ENCODE measurements at places on chromosomes 4 and X. TPM values are rescaled to one million over a fixed set of nuclear protein-coding genes. Genes with fewer than 3 reads are reported as not detected.
A peak's percentile ranks its signal among the peaks of the same experiment; 100 is the strongest.

TCEAL6 gene
- total RNA-seq: not detected

CXCL1 gene
- total RNA-seq: not detected

GATB gene
- 24.5 TPM for total RNA-seq

EREG gene
- not detected for total RNA-seq

ADGRG4 gene
- not detected for total RNA-seq

MAGEA9 gene
- not detected for total RNA-seq

- peaks cover 4% of the 10 kb centered on the region for H3K27me3 ChIP-seq
- DNase-seq: no peak
- H3K27ac ChIP-seq: no peak overlapping the region
- H3K36me3 ChIP-seq: no peaks in the 10 kb centered on the region
- H3K4me3 ChIP-seq: no peak overlapping the region
Observed at GRCh38 chrX:134369576-134369975, 90.4 kb upstream of the HPRT1 start.

GRCh38 chrX:76617020-76617419 is 189.5 kb downstream of the MAGEE1 start:
- no peak overlapping the region for H3K27ac ChIP-seq
- no peak overlapping the region for H3K4me3 ChIP-seq
- no peaks in the 10 kb centered on the region for H3K36me3 ChIP-seq
- H3K4me1 ChIP-seq: no peaks in the 10 kb centered on the region
- H3K27me3 ChIP-seq: no peaks in the 10 kb centered on the region

GRCh38 chrX:20399728-20400414 is 133.2 kb upstream of the RPS6KA3 start:
- no peaks in the 10 kb centered on the region for H3K27me3 ChIP-seq
- no peak overlapping the region for H3K27ac ChIP-seq
- H3K36me3 ChIP-seq: no peaks in the 10 kb centered on the region
- DNase-seq: no peak
- H3K4me1 ChIP-seq: peaks cover 7% of the 10 kb centered on the region

- H3K36me3 ChIP-seq: no peaks in the 10 kb centered on the region
- no peak overlapping the region for H3K4me3 ChIP-seq
- no peak for DNase-seq
- H3K4me1 ChIP-seq: no peaks in the 10 kb centered on the region
Observed at GRCh38 chr4:71064521-71064920, 71.1 kb downstream of the DCK start.

GRCh38 chrX:24428516-24428915 is 36.6 kb upstream of the PDK3 start:
- no peaks in the 10 kb centered on the region for H3K36me3 ChIP-seq
- no peak overlapping the region for H3K4me3 ChIP-seq
- no peak for DNase-seq
- H3K4me1 ChIP-seq: no peaks in the 10 kb centered on the region

- no peak overlapping the region for H3K4me3 ChIP-seq
- peak; percentile 21 for DNase-seq
- peaks cover 4% of the 10 kb centered on the region for H3K4me1 ChIP-seq
- H3K36me3 ChIP-seq: no peaks in the 10 kb centered on the region
Observed at GRCh38 chrX:8755116-8755515, 23.2 kb upstream of the ANOS1 start.

GRCh38 chr4:78320349-78320935 is 231.1 kb upstream of the ANXA3 start:
- no peaks in the 10 kb centered on the region for H3K27me3 ChIP-seq
- no peak for DNase-seq
- H3K36me3 ChIP-seq: no peaks in the 10 kb centered on the region

DNA sequence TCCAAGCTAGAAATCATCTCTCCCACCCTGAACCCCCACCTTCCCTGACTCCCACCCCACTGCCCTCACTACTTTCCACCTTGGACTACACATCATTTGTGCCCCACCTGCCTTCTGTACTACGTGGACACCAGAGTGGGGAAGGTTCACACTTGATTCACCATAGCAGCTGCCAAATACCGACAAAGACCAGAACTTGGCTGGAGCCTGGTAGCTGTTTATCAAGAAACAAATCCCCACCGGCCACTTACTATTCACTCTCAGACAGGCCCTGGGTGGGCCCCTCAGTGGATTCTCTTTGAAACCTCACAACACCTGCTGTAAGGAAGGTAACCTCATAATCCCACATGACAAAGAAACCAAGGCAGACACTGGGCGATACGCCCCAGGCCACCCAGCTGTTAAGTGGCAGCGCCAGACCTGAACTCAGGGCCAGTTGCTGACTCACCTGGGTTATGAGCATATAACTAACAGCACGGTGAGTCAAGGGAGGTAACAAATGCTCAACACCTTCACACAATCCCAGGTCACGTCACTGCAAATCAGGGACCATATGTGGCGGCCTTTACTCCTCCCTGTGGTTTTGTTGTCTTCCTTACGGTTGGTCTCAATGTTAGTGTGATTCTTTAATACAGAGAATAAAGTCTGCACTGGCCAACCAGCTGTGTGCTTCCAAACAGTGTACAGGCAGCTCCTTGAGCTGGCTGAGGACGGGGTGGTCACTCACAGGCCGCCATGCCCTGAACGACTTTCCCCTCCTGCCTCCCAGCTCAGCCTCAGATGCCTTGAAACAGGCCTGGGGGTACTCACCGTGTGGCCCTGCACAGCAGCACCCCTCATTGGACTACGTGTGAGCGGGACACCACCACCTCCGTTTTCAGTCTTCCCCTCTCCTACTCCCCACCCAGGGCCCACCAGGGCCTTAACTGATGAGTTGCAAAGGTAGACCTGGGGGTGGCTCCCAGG is 7.5 kb downstream of the WDR1 start:
- H3K27me3 ChIP-seq: peaks cover 13% of the 10 kb centered on the region
- no peak overlapping the region for H3K4me3 ChIP-seq
- DNase-seq: no peak
- no peak overlapping the region for H3K27ac ChIP-seq

GRCh38 chr4:57098941-57099340 is 11.2 kb downstream of the IGFBP7 start:
- H3K4me3 ChIP-seq: no peak overlapping the region
- H3K27ac ChIP-seq: no peak overlapping the region
- H3K36me3 ChIP-seq: no peaks in the 10 kb centered on the region
- DNase-seq: no peak
- H3K27me3 ChIP-seq: peaks cover 2% of the 10 kb centered on the region

- no peaks in the 10 kb centered on the region for H3K36me3 ChIP-seq
- no peak overlapping the region for H3K4me3 ChIP-seq
- no peaks in the 10 kb centered on the region for H3K27me3 ChIP-seq
- no peak for DNase-seq
- no peak overlapping the region for H3K27ac ChIP-seq
Observed at GRCh38 chr4:46954643-46955042, 38.7 kb downstream of the GABRA4 start.
